ENCODE measurements at places on chromosomes 11 and 22.

DNA sequence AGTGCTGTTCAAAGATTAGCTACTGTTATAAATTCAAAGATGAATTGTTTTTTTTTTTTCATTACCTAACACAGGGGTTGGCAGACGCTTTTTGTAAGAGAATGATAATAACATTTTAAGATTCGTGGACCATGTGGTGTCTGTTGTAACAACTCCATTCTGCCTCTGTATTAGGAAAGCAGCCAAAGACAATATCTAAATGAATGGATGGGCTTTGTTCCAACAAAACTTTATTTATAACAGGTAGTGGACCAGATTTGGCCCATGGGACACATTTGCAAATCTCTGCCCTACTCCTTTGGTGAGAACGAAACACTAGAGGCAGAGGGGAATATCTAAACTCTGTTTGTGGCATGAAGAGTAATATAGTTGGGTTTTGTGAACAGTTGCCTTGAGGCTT, 83.6 kb upstream of the BLID start:
- no peak for DNase-seq

DNA sequence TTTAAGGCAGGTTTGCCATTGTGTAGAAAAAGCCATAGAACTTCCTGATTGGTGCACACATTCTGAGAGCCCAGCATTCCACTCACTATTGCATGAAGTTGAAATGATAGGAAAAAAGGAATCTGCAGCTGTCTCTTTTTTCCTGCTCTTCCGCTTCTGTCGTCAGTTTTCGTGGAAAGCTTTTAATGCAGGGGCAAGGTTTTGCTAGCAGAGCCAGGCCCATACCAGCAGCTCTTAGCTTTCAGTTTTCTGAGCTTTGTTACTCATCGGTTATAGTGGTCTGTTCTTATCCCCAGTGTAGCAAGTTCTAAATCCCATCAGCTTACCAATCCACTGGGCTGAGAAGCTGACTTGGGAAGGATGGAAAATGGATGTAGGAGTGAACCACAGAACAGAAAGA, 162.9 kb upstream of the TTC12 start:
- no peak for DNase-seq

DNA sequence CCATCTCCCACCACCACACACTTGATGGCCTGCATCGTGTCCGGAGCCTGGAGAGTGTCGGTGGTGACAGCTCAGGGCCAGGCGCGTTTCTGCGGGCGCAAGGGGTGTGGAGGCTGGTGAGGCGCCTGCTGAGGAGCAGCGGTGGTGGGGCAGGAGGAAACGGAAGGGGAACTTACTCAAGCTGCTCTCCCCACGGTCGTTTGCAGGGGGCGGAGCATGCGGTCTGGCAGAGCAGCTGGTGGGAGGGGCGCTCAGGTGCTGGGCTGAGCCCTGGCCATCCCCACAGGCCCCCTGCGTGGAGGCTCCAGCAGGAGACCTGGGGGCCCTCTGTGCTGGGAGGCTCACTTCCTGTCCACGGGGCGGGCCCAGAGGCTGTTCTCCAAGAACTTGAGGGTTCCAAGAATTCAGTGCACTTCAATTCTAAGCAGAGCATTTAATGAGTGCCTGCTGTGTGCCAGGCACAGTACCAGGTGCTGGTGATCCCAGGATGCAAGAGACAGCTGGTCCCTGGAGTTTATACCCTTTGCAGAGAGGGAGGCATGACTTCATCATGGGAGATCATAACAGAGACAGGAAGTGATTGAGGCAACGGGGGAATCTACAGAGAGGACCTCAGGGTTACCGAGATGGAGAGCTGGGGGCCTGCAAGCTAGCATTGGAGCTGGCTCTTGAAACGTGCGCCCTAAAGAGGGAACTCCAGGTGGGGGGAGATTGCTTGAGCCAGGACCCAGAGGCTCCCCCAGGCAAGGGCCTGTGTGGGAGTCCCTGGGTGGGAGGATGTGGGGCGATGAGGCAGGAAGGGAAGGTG, at the start of gene RAC2:
Gene RAC2 (minus strand): TSS at position 156 of the 808 bp plus-strand sequence. CDS start 121 bp downstream, at position 35.
- peak; percentile 94 for DNase-seq

DNA sequence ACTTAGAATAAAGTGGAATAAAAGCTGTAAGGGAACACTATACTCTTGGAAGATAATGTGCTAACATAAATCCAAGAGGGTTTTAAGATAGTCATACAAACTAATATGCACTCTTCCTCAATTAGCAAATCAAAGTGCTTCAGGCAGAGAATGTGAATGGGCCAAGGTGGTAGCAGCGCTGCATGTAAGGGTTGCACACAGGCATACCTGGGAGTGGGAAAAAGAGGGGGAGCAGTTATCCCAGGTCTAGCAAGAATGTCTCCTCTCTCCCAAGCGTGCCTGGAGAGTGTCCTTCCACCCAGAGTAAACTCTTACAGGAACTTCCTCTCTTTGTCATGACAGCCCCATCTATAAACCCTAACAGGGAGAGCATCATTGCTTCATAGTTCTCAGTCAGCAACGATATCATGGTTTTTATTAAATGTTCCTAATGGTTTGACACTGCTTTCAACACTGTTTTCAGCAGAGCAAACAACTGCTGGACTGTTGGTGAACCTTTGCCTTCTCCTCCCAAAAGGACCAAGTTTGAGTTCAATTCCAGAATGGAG, 61.6 kb downstream of the SYTL2 start:
- no peak for DNase-seq

DNA sequence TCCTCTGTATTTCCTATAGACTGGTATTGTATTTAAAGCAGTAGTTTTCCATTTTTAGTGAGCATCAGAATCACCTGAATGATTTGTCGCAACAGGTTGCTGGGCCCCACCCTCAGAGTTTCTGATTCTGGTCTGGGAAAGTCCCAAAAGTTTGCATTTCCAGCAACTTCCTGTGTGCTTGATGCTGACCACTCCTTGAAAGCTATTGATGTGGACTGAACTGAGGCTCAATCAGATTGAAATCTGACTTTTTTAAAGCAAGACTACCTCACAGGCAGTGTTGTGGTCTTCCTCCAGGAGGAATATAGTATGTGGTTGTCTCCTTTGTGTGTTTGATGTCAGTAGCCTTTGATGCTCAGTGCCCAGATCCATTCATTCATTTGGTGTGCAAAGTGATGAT, 17.2 kb upstream of the MPZL2 start:
- no peak for DNase-seq

Data from stimulated activated CD8-positive, alpha-beta memory T cell treated with anti-CD3 and anti-CD28 coated beads, Interleukin-2, amount 100 ng/mL, for 48 hours (primary cell).